ENCODE measurements at places on chromosomes 1 and 21.
A peak's percentile ranks its signal among the peaks of the same experiment; 100 is the strongest.

GRCh38 chr21:15064576-15065391, at the start of gene NRIP1:
NRIP1 (minus strand) TSS chr21:15065000; CDS start chr21:14968192, 96,808 bp downstream.
- DNase-seq = peak; percentile 96

DNA sequence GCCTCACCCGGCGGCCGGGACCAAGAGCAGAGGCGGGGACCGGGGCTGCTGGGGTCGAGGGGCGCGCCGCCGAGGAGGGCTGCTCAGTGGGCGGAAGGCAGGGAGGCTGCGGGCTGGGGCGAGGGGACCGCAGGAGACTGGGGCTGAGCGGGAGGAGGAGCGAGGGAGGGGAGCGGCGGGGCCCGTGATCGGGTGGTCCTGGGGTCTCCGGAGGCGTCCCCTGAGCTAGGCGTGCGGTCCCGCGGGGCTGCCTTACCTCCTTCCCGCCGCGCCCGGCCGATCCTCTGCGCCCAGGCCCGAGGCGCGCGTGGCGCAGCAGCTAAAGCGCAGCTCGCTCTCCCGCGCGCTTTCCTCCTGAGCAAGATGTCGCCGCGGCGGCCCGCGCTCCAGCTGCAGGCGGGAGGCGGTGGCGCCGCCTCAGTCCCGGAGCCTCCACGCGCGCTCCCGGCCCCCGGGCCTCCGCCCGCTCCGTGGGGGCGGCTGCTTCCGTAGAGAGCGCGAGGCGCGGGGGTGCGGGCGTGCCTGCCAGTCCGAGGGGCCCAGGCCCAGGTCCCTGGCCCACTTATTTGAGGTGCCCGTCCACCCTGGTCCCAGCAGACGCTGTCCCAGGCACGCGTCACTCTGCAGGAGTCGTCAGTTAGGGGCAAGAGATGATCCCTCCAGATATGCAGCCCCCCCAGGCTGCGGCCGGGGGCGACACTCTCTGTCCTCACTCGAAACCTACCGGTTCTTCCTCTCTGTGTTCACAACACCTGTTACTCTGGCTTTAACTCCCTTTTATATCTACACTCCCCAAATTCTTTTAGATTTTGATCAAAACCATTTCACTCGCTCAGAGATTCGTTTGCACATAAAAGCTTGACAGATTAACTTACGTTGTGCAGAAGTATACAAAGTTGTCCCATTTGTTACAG, at the start of gene CCSAP:
Gene CCSAP, minus strand, starts transcription at position 392 of the 914 bp plus-strand sequence. CDS start 582 bp downstream, outside the sequence.
- peak; percentile 86 for DNase-seq

DNA sequence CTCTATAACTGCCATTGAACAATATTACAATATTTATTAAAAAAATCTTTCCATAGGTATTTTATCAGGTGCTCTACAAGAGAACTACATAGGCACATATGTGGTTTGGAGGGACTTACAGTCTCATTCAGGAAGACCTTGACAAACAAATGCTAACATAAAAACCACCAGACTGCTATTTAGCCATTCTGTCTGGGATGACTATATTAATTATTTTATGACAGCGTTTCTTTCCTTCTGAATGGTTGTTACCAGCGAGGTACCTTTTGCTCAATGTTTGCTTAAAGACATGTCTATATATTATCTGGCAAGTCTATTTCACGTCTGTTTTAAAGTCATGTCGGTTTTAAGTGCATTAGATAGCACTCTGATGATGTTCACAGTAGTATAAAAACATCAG, 69.7 kb downstream of the RUNX1 start:
- no peak for DNase-seq

DNA sequence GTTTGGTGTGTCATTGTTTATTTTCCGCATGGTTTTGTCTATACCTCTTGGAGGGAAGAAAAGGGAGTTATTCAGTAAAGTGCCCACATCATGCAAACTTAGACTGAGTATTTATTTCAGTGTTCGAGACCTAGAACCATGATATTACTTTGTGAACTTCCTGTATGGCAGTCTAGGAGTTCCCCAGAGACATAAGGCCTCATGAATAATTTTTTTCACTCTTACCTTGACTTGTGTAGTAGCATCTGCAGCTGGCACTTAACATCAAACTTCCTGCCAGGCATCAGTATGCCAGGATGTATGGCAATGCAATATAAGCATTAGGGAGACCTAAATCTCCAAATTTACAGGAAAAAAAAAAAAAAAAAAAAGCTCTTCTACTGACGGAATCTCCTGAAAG, 287.7 kb downstream of the NEGR1 start:
- DNase-seq = no peak

- no peak for DNase-seq
Measured at GRCh38 chr21:36817732-36818450, 119.0 kb downstream of the SIM2 start.

DNA sequence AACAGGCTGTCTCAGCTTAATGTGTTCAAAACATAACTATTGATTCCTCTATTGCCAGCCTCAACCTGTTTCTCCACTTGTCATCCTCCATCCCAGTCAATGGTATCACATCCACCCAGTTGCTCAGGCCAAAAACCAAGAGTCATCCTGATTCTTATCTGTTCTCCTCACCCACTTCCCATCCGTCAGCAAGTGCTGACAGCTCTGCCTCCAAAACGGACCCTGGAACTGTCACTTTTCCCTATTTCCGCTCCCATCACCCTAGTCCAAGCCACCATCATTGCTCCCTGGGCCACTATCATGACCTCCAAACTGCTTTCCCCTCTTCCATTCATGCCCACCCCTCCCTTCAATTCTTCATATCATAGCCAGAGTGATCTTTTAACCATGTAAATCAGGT, 36.2 kb upstream of the IFFO2 start:
- no peak for DNase-seq

GRCh38 chr1:93763704-93764365, 82.2 kb upstream of the BCAR3 start:
- DNase-seq = no peak

- DNase-seq = peak; percentile 83
Measured at GRCh38 chr1:85576642-85577418, 3.7 kb upstream of the CCN1 start.

DNA sequence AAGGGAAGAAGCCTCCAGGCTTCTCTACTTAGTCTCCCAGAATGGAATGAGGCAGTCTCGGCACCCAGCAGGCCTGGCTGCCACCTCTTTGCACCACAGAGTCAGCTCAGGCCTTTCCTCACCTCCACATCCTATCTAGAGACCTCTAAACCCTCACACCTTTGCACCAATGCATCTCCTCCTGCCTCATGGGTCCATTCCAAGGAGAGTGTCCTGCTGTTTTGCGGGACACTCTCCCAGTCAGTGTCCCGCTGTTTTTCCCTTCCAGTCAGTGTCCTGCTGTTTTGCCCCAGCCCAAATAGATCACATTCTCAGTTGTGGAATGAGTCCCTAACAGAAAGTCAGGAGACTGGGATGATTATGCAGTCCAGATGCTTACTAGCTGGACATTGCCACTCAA, 185.6 kb upstream of the CAMK1G start:
- DNase-seq = no peak

DNA sequence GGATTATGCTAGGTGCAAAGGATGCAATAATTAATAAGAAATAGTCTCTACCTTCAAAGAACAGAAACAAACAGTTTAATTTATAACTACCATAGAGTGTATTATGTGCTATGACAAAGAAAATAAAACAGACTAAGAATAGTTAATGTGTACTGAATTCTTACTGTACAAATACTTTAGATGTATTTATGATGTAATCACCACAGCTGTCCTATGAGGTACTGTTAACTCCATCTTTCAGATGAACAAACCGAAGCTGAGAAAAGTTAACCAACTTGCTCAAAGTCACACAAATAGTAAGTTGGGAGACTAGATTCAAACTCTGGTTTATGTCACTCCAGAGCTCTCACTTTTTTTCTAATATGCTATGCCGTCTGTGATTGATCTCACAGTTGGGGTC, 77.0 kb upstream of the FGGY start:
- no peak for DNase-seq

- DNase-seq = no peak
Measured at GRCh38 chr1:3675436-3675835, 23.1 kb downstream of the TP73 start.

DNA sequence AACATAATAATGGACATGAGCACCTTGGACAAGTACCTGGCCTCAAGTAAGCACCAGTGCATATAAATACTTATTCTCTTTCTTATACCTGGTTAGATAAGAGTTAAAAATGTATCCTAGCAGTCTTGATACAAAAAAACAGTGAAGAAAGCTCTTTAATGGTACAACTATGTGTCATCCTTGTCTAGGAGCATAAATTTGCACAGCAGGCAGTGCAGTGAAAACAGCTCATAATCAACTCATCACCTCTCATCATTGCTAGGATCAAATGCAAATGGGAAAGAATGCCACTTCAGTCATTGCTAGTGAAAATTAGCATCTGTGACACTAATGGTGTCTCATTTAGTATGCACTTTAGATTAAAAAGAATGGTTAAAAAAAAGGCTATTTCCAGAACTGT, 7.6 kb downstream of the SAMSN1 start:
- no peak for DNase-seq

DNA sequence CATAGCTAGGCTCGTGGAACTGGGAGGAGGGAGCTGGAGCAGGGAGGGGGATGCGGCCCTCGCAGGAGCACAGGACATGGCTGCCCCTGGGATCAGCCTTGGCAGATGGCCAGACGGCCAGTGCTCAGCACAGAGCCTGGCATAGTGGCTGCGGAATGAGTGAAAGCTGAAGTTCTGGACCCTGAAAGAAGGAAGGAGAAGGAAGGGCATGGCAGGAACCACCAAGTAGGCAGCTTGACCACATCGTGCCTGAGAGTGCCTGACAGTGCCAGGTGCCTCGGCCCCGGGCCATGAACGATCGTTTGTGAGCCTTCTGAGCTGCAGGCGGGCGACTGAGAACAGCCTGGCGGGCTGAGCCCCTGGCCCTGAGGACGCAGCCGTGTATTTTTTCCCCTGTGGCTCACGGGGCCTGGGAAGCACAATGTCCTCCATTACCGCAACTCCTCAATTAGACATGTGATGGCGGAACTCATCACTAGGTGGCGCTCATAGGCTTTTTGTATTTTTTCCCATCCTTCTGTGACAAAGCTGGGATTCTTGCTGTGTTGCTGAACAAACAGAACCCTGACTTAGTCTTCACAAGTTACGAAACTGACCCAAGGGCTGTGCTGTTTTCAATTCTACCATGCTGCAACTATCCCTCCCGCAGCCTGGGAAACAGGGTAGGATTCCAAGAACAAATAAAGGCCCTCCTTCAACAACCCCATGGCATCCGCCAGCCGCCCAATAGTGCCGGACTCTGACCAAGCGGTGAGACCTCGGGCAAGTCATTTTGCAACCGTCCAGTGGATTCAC, 29.9 kb upstream of the TMEM61 start:
- peak; percentile 85 for DNase-seq

GRCh38 chr21:40631211-40631610, 215.7 kb downstream of the DSCAM start:
- DNase-seq = no peak

- no peak for DNase-seq
Measured at GRCh38 chr1:18326211-18326897, 154.4 kb upstream of the KLHDC7A start.

DNA sequence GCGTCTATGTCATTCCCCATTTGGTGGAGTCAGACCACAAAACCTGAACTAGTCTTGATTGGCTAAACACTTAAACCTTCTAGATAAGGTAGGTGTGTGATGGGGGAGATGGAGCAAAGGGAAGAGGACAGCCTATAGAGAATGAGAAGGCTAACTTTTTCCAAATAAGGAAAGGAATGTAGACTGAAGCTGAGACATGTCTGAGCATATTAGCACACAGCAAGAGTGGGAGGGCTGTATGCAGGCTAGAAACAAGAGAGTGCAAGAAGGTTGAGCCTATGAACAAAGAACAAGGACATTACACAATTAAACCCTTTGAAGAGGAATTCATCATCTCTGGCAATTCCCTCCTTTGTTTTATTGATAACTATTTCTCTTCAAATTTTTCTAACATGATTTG, 89.2 kb upstream of the OLFM3 start:
- DNase-seq = no peak

DNA sequence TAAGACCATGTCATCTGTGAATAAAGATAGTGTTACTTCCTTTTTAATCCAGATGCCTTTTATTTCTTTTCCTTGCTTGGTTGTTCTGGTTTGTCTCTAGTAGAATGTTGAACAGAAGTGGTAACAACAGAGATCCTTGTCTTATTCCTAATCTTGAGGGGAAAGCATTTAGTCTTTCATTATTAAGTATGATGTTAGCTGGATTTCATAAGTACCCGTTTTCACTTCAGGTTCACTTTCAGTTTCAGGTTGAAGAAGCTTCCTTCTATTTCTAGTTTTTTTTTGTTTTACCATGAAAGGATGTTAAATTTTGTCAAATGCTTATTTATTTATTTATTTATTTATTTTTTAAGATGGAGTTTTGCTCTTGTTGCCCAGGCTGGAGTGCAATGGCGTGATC, 22.3 kb upstream of the AGPAT3 start:
- no peak for DNase-seq

DNA sequence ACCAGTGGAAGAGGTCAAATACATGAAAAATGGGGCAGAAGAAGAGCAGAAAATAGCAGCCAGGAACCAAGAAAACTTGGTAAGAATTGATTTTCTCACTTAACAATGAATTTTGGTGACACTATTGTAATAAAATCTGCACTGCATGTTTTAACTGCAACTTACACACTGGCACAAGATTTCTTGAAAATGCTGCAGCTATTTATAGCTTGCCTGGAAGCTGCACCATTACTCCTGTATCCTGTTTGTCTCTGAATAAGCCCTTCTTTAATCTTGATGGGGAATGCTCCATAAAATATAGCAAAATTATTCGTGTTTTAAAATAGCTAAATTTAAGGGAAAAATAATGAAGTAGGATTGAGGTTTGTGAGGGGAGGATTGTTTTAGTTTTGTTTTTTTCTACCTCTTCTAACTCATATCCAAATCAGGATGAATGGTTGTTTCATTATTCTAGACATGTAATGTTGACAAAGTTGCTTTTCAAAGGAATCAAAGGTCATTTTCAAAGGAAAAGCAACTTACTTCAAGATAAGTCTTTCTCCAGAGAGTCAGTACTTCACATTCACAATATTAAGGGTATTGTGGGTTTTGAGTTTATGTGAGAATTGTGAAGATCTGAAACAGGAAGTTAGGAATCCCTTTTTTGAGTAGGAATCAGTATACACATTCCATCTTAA, 120.9 kb downstream of the C1orf21 start:
- no peak for DNase-seq

GRCh38 chr1:87506147-87506546, 177.5 kb downstream of the LMO4 start:
- no peak for DNase-seq

- DNase-seq = peak; percentile 82
Measured at GRCh38 chr1:234969581-234970400, 158.8 kb downstream of the TOMM20 start.
